ENCODE measurements at places on chromosomes 3 and 15. TPM values are rescaled to one million over a fixed set of nuclear protein-coding genes. Genes with fewer than 3 reads are reported as not detected.

DNA sequence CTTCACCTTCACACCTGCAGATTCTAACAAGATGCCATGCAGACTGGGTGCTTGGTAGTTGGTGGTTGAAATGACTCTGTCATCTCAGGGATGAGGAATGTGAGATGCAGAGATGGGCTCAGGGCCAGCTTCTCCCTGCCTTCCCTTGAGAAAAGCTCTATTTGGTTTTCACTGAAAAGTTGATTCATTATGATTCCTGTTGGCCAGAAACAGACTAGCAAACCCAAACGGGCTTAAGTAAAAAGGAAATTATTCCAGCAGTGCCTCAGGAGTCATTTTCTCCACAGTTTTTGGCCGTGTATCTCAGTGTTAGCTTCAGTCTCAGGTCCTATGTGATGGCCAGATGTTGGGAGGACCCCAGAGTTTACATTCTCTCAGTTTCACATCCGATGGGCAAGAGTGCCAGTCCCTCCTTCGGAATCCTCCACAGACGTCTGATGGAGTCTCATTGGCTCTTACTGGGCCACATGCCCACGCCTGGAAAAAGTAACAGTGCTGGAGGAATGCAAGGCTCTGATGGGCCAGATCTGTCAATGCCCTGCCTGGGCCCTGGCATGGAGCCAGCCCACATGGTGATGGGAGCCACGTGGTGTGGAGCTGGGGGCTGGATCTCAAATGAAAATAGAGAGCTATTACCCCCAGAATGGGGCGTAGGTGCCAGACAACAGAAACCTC lies 22.3 kb upstream of the SACM1L start:
- H3K27me3 ChIP-seq, result no peaks in the 10 kb centered on the region
- peaks cover 39% of the 10 kb centered on the region for H3K4me1 ChIP-seq
- H3K27ac ChIP-seq, result peak overlapping the region; percentile 7
- no peak for DNase-seq
- no peak overlapping the region for H3K4me3 ChIP-seq

- no peak overlapping the region for H3K27ac ChIP-seq
- no peaks in the 10 kb centered on the region for H3K36me3 ChIP-seq
- H3K4me1 ChIP-seq, result no peaks in the 10 kb centered on the region
- DNase-seq, result no peak
- H3K27me3 ChIP-seq, result no peaks in the 10 kb centered on the region
Observed at GRCh38 chr3:62187022-62187431, 186.3 kb downstream of the FEZF2 start.

- DNase-seq, result no peak
Observed at GRCh38 chr3:104886220-104886995, 480.3 kb upstream of the ALCAM start.

DNA sequence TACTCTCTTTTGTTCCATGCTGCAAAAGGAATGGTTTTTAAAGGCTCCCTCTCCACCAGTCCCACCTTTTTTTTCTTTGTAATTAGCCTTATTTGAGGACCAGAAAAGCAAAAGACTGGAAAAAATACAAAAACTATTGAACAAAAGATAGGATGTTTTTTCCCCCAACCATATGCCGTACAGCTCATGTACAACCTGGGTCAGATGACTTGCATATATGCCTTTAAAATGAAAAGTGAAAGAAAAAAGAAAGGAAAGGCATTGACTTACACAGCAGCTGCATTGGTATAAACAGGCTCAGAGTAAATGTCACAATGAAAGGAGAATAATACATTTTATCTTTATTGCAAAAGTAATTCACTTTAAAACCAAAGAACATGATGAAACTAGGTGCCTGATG lies 69.5 kb upstream of the CMC1 start:
- H3K4me3 ChIP-seq, result no peak overlapping the region
- no peaks in the 10 kb centered on the region for H3K27me3 ChIP-seq
- no peak for DNase-seq
- no peaks in the 10 kb centered on the region for H3K36me3 ChIP-seq
- H3K4me1 ChIP-seq, result no peaks in the 10 kb centered on the region

- H3K4me3 ChIP-seq, result no peak overlapping the region
- no peaks in the 10 kb centered on the region for H3K27me3 ChIP-seq
- peak; percentile 63 for DNase-seq
- no peak overlapping the region for H3K27ac ChIP-seq
Observed at GRCh38 chr3:102673271-102674115, 238.7 kb downstream of the ZPLD1 start.

- H3K27me3 ChIP-seq, result no peaks in the 10 kb centered on the region
- no peak for DNase-seq
- H3K36me3 ChIP-seq, result no peaks in the 10 kb centered on the region
- H3K27ac ChIP-seq, result peak overlapping the region; percentile 34
Observed at GRCh38 chr3:194481103-194481502, 5.7 kb downstream of the ATP13A3 start.

DNA sequence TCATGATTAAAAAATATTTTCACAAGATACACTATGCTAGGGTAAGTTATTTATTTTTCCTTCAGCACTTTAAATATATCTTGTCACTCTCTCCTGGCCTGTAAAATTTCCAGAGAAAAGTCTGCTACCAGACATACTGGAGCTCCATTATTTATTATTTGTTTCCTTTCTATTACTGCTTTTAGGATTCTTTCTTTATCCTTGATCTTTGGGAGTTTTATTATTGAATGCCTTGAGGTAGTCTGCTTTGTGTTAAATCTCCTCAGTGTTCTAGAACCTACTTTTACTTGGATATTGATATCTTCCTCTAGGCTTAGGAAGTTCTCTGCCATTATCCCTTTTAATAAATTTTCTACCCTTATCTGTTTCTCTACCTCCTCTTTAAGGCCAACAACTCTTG lies 142.0 kb upstream of the TGFBR2 start:
- no peaks in the 10 kb centered on the region for H3K36me3 ChIP-seq
- H3K4me1 ChIP-seq, result no peaks in the 10 kb centered on the region
- no peak overlapping the region for H3K4me3 ChIP-seq
- no peak for DNase-seq

DNA sequence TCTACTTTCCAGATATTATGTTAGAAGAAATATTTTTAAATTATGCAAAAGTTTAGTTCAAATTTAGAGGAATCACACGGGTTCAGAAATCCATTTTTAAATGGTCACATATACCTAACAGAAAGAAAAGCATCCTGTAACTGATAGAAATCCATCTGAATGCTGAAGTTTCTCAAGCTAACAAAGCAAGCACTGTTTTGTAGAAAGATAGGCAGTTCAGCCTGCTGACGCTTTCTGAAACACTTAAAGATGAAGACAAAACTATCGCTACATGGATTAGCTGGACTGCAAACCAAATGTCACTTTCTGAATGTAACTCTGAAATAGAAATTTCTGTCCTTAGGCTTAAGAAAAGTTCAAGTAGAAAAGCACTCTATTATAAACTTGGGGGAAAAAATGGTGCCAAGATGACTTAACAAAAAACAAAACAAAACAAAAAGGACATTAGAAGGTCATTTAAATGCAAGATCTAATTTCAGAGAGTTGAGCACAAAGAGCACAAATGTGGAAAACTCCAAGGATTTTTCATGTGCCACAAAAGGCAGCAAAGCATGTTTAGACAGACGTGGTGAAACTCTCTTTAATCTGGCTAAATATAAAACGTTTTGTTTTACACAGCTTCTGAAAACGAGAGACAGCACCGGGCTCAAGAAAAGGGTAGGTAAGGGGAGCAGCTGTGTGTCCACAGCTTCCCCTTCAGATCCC lies 1.2 kb downstream of the PLOD2 start:
- no peak for DNase-seq
- H3K4me1 ChIP-seq, result peaks cover 48% of the 10 kb centered on the region
- H3K36me3 ChIP-seq, result no peaks in the 10 kb centered on the region
- peak overlapping the region; percentile 96 for H3K27ac ChIP-seq
- peak overlapping the region; percentile 69 for H3K4me3 ChIP-seq

DNA sequence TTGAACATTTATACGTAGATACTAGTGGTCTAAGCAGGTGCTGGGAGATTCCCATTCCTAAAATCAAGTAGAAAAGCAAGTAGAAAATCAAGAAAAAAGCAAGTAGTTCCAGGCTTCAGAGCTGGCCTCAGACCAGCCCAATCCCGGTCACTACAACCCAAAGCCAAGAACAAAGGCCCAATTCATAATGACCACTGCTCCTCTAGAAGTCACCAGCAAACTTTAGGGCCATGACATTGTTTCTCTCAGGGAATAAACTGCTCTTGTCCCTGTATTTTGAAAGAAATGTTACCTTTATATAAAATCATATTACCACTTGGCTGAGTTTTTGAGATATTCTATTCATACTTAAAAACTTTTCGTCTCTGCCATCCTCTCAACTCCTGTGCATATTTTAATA lies 106.3 kb upstream of the IL12A start:
- H3K36me3 ChIP-seq, result no peaks in the 10 kb centered on the region
- H3K27ac ChIP-seq, result no peak overlapping the region
- no peak overlapping the region for H3K4me3 ChIP-seq
- no peak for DNase-seq
- H3K27me3 ChIP-seq, result no peaks in the 10 kb centered on the region

GRCh38 chr15:79442911-79443310 lies 10.8 kb downstream of the MINAR1 start:
- H3K4me3 ChIP-seq, result no peak overlapping the region
- H3K27ac ChIP-seq, result no peak overlapping the region
- H3K36me3 ChIP-seq, result no peaks in the 10 kb centered on the region
- no peaks in the 10 kb centered on the region for H3K27me3 ChIP-seq

DNA sequence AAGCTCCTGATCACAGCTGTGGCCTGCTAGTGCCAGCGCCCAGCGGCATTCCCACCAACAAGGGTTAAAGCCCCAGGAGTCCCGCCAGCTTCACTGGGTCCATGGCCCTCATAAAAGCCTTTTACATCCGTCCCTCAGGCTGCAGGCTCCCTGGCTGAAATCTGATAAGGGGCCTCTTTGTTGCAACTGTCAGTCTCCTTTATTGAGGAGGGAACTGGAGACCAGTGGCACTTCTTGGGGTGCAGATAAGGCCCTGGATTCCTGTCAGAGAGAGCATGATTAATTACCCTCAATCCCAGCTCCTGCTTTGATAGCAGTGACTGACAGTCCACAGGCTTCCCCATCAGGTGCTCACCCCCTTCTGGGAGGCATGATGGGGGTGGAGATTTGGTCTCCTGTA lies 30.9 kb upstream of the CLK3 start:
- H3K4me3 ChIP-seq, result no peak overlapping the region
- peaks cover 7% of the 10 kb centered on the region for H3K4me1 ChIP-seq
- no peaks in the 10 kb centered on the region for H3K27me3 ChIP-seq
- no peaks in the 10 kb centered on the region for H3K36me3 ChIP-seq
- no peak overlapping the region for H3K27ac ChIP-seq

- no peak overlapping the region for H3K27ac ChIP-seq
- H3K27me3 ChIP-seq, result no peaks in the 10 kb centered on the region
- H3K4me1 ChIP-seq, result no peaks in the 10 kb centered on the region
Observed at GRCh38 chr3:23440416-23441294, 237.5 kb downstream of the UBE2E2 start.

GRCh38 chr15:34753236-34753894 lies 1.4 kb downstream of the GJD2 start:
- no peak overlapping the region for H3K27ac ChIP-seq
- H3K27me3 ChIP-seq, result peaks cover 12% of the 10 kb centered on the region
- peak; percentile 50 for DNase-seq
- no peak overlapping the region for H3K4me3 ChIP-seq

DNA sequence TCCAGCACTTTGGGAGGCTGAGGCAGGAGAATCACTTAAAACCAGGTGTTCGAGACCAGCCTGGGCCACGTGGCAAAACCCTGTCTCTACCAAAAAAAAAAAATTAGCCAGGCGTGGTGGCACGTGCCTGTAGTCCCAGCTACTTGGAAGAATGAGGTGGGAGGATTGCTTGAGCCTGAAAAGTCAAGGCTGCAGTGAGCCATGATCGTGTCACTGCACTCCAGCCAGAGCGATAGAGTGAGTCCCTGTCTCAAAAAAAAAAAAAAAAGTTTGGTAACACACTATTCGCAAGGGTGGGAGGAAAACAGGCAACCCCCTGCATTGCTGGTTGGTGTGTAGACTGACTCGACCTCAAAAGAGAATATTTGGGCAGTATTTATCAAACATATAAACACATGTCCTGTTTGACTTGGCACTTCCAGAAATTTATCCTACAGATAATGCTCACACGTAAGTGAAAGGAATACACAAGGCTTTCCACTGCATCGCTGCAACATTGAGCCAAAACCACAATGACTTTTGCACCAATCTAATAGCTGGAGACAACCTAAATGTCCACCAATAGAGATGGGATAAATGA lies 3.1 kb upstream of the ANPEP start:
- no peaks in the 10 kb centered on the region for H3K36me3 ChIP-seq
- no peaks in the 10 kb centered on the region for H3K27me3 ChIP-seq
- DNase-seq, result no peak
- H3K27ac ChIP-seq, result no peak overlapping the region
- no peak overlapping the region for H3K4me3 ChIP-seq

DNA sequence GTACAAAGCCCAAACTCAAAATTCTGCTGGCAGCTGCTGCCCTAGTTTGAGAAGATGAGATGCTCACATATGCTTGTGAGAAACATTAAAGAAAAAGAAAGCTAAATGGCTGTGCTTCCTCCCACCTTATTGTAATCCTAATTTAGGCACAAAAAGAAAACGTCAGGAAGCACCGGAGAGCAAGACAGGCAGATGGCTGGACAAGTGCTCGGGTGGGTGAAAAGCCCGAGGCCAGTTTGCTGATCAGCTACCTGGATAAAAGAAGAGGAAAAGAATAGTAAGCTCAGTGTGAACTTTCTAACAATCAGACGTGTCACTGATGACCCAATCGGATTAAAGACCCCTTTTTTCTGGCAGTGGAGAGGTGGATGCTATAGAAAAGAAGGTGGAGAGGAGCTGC lies 368.0 kb upstream of the ATP10A start:
- no peaks in the 10 kb centered on the region for H3K36me3 ChIP-seq
- H3K27me3 ChIP-seq, result no peaks in the 10 kb centered on the region
- H3K4me3 ChIP-seq, result no peak overlapping the region
- no peak overlapping the region for H3K27ac ChIP-seq
- DNase-seq, result no peak
- no peaks in the 10 kb centered on the region for H3K4me1 ChIP-seq

GRCh38 chr3:71890356-71890931 lies 105.5 kb upstream of the PROK2 start:
- no peaks in the 10 kb centered on the region for H3K4me1 ChIP-seq
- H3K27ac ChIP-seq, result peak overlapping the region; percentile 35
- peak; percentile 82 for DNase-seq

- DNase-seq, result no peak
- no peak overlapping the region for H3K27ac ChIP-seq
- no peaks in the 10 kb centered on the region for H3K36me3 ChIP-seq
- no peaks in the 10 kb centered on the region for H3K4me1 ChIP-seq
Observed at GRCh38 chr3:177973241-177973840, 562.9 kb upstream of the KCNMB2 start.

- H3K4me3 ChIP-seq, result no peak overlapping the region
- no peaks in the 10 kb centered on the region for H3K4me1 ChIP-seq
- H3K27me3 ChIP-seq, result no peaks in the 10 kb centered on the region
- H3K27ac ChIP-seq, result no peak overlapping the region
Observed at GRCh38 chr3:193963808-193964516, 172.0 kb upstream of the HES1 start.

Gene APOD
- 756 TPM for total RNA-seq

Gene ITGB5
- total RNA-seq, result 119 TPM

Gene FOXB1
- not detected for total RNA-seq

All from thyroid gland (tissue), 4 donors.